ENCODE measurements at places on chromosomes 12 and 14.

DNA sequence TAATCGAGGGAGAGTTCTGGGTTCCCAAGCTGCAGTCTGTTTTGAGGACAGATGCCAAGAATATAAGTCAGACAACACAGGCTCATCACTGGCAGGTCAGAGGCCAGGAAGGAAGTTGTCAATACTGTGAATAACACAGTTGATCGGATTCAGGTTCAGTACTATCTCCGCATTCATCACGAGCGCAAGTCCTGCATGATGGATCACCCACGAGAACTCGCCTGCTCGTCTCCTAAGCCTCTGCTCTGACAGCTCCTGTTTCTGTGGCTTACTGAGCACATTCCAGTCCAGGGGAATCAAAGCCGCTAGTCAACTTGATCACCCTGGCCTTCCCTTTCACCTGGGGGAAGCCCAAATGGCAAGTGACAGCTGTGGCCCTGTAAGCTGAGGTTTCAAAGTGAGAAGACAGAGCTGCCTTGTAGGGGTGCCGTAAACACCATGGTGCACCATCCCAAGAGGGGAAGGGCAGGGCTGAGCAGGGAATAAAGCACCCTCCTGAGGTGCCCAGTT, 60.1 kb upstream of the DICER1 start:
- no peak for DNase-seq

- DNase-seq, result no peak
These were observed 11.0 kb downstream of the SPRYD3 start for GRCh38 chr12:53067993-53068770.

GRCh38 chr12:82357340-82357739, 847 bp downstream of the CCDC59 start:
- no peak for DNase-seq

GRCh38 chr12:119802472-119802871, 74.6 kb downstream of the CIT start:
- DNase-seq, result no peak

- DNase-seq, result peak; percentile 98
These were observed at the start of gene BRF1 for GRCh38 chr14:105300542-105301102. TSS of gene BRF1 (minus strand) at chr14:105301001. CDS start at chr14:105300629, 372 bp downstream.

DNA sequence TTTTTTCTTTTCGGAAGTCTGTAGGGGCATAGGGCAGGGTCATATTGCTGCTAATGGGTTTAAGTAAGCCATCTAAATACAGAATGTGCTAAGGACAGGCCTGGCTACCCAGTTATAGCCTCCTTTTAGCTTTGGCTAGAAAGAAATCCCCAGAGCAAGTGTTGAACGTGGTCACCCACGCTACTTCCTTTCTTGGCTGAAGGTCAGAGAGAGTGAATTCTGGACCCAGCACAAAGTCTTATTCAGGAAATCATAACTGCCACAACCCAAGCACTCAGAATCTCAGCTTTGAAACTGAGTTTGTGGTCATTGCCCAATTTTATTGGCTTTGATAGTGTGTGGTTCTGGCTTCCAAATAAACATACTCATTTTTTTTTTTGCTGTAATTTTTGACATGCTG, 542.1 kb upstream of the ATP2B1 start:
- no peak for DNase-seq

- DNase-seq, result no peak
These were observed 207.3 kb upstream of the ARID2 start for GRCh38 chr12:45522227-45522626.

- peak; percentile 78 for DNase-seq
These were observed 28.1 kb downstream of the TRPV4 start for GRCh38 chr12:109804820-109805761.

- no peak for DNase-seq
These were observed 134.1 kb upstream of the KRAS start for GRCh38 chr12:25384893-25385248.

DNA sequence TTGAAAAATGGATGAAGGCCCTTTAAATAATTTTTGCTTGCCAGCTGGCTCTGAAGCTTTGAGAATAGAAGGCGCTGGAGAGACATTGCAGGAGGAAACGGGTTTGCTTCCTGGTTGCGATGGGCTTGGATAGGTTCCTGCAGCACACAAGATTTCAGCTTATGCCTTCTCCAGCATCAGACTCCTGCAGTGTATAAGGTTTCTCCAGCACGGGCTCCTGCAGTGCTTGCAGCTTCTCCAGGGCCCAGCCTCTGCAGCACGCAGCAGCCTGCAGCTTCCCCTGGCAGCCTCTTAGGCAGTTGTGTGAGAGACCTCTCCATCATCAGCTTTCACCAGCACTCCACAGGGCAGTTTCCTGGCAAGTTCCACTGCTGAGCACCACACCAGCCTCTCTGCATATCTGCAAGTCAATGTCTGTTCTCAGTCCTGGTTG, 78.7 kb upstream of the ZDHHC17 start:
- no peak for DNase-seq

- no peak for DNase-seq
These were observed 55.6 kb downstream of the LGMN start for GRCh38 chr14:92692822-92693226.

- DNase-seq, result no peak
These were observed 266.3 kb upstream of the PRKD1 start for GRCh38 chr14:30193845-30194501.

DNA sequence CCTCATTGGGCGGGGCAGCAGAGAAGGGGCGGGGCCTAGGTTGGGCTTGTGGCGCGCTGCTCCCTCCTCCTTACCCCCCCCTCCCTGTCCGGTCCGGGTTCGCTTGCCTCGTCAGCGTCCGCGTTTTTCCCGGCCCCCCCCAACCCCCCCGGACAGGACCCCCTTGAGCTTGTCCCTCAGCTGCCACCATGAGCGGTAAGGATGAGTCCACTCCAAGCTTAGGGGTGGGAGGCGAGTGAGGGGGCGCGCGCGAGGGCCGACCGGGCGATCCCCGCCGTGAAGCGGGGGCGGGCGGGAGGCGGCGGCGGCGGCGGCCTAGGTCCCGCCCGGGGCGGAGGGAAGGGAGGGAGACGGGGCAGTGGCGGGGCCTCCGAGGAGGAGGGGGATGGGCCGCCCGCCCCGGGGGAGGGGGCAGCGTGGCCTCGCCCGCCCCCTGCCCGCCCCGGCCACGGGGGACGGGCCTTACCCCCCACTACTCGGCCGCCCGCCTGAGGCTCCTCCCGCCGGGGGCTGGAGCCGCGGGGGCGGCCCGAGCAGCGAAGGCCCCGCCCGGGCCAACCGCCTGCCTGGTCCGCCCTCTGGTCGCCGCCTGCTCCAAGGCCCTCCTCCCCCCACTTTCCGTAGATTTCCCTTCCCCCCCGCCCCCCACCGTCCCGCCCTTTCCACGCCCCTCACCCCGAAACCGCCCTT, at the start of gene SP1:
SP1 (plus strand) TSS at position 73 of the 690 bp plus-strand sequence; CDS start at position 189, 116 bp downstream.
- peak; percentile 99 for DNase-seq

- DNase-seq, result no peak
These were observed 865.4 kb upstream of the TMEM132C start for GRCh38 chr12:127401536-127401935.

- no peak for DNase-seq
These were observed 57.4 kb downstream of the FBXO33 start for GRCh38 chr14:39374851-39375250.

DNA sequence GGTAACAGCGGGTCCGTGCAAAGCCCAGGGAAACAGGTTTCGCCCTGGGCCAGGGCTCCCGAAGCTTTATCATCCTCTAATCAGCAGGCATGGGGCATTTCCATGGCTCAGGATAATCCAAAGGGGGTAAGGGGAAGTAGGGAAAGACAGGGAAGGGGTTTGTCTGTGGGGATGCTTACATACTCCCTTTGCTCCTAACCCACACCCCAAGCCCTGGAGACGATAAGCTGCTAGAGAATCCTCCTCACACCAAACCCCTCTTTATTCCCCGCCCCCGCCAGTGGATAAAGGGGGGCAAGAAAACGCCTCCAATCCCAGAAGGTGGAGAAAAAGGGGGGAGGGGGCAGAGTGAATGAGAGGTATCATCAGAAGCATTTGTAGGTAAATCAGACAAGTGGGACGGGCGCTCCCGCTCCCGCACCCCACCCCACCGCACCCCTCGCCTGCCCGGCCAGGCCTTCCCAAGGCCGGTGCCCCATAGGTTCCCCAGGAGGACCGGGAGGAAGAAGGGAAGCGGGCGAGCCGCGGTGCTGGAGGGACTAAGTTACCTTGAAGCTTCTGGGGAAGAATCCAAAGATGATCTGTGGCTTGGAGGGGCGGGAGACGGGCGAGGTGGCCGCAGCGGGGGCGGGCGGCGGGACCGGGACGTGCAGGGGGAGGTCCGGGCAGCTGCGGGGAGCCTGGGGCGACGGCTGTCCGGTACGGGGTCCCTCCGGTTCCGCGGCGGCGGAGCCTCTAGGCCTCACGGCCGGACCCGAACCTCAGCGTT, 762 bp downstream of the PPP2R5E start:
- no peak for DNase-seq

Data from activated T-cell treated with anti-CD3 and anti-CD28 coated beads, Interleukin-2, amount 50 U/mL, for 1 hour (primary cell).